HS-5 (cell line): ENCODE measurements at places on chromosomes 4 and X.

GRCh38 chrX:1384658-1385252, 7.2 kb downstream of the SLC25A6 start:
- DNase-seq = no peak

- DNase-seq = no peak
Measured at GRCh38 chr4:180234730-180235129, 2008.5 kb upstream of the TENM3 start.

GRCh38 chr4:74934888-74935287, 2.0 kb downstream of the PARM1 start:
- DNase-seq = no peak

GRCh38 chr4:127832585-127832984, 48.1 kb upstream of the PLK4 start:
- DNase-seq = no peak

DNA sequence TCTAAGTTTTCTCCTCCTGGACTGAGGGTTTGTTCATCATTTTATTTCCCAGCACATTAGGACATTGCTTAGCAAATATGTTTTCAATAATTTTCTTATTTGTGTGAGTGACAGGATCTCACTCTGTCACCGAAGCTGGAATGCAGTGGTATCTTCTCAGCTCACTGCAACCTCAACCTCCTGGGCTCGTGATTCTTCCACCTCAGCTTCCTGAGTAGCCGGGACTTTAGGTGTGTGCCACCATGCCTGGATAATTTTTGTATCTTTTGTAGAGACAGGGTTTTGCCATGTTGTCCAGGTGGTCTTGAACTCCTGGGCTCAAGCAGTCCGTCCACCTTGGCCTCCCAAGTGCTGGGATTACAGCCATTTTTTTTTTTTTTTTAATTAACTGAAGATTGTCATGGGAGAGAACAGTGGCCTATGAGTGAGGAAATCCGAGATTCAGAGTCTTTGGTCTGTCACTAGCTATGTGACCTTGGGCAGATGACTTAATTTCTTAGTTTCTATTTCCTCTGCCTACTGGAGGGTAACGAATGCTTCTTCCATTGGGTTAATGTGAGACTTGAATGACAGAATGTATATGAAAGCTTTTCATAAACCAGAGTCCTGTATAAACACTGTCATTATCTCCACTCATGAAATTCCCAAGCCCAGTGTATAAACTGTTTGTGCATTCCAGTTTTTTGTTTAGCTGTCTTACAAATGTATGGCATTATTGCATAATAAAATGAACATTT, 23.9 kb downstream of the MOB1B start:
- DNase-seq = no peak

DNA sequence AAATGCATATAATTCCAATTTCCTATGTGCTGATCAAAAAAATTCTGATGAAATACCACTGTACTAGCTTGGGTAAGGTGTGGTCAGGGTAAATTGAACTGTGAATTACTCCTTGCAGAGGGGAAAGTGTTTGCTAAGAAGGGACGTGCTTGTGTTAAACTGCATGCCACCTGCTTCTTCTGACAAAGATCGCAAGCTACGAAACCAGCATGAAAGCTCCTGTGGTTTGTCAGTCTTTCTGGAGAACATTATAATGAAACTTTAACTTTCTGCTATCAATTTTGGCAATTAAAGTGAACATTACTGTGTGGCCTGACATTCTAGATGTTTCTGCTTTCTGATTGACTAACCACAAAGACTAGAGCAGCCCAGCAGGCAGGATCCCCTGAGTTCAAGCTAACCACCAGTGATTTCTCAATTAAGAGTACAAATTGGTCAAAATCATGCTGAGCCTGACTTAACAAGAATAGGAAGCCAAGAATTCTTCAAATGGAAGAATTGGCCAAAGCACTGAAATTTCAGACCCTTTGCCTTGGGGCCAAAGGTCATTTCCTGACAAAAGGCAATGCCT, 239.0 kb downstream of the SLITRK2 start:
- no peak for DNase-seq

DNA sequence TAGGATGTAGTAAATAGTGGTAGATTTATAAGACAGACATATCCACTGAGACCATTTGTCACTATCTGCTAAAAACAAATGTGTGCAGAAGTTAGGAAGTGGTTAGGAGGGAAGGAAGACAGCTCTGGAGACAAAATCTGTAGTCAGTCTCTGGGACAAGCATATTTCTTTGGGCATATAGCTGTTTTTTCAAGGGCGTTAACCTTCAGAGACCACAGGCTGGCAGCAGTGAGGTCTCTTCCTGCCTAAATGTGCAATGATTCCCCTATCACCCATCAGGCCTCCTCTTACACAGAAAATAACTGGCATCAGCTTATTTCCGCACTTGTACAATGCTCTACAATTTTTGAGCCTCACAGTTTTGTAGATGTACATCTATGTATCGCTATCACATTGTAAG, 6.5 kb downstream of the TMEM150C start:
- DNase-seq = no peak

GRCh38 chr4:3369781-3370674, 71.7 kb upstream of the HGFAC start:
- DNase-seq = peak; percentile 86
